Fibroblast of skin of right quadriceps (primary cell): ENCODE measurements at places on chromosomes 5 and 9.

GRCh38 chr5:72015103-72015548 is 92.1 kb upstream of the MAP1B start:
- DNase-seq: peak; percentile 65

- DNase-seq: no peak
These were observed 38.9 kb downstream of the BICD2 start for GRCh38 chr9:92725766-92726165.

DNA sequence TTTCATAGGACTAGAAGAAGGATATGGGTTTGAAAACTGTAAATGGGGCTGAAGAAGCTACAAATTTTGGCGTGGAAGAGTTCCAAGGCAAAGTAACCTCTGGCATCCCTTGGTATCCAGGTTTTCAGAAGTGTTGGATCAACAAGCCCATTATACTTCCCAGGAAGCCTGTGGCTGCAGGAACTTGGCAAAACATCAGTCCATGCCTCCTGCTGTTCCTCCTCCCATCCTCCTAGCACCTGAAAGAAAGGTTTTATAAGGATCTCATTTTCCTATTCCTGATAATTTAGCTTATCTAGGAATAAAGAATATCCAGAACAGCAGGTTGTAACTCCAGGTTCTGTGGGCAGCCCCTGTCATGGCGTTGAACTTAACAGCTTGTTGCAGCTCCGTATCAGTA is 72.5 kb upstream of the LPAR1 start:
- DNase-seq: no peak

GRCh38 chr9:116984111-116984510 is 297.0 kb downstream of the TRIM32 start:
- no peak for DNase-seq

- DNase-seq: peak; percentile 82
These were observed 486.6 kb downstream of the BRINP1 start for GRCh38 chr9:118882684-118883083.

- DNase-seq: no peak
These were observed 17.7 kb upstream of the ANKRD33B start for GRCh38 chr5:10546186-10546585.

- DNase-seq: no peak
These were observed 38.4 kb downstream of the LMX1B start for GRCh38 chr9:126652140-126652582.

- no peak for DNase-seq
These were observed 2.7 kb downstream of the CDO1 start for GRCh38 chr5:115813719-115814118.

GRCh38 chr5:17860660-17861315 is 226.5 kb downstream of the TAF11L14 start:
- DNase-seq: no peak

DNA sequence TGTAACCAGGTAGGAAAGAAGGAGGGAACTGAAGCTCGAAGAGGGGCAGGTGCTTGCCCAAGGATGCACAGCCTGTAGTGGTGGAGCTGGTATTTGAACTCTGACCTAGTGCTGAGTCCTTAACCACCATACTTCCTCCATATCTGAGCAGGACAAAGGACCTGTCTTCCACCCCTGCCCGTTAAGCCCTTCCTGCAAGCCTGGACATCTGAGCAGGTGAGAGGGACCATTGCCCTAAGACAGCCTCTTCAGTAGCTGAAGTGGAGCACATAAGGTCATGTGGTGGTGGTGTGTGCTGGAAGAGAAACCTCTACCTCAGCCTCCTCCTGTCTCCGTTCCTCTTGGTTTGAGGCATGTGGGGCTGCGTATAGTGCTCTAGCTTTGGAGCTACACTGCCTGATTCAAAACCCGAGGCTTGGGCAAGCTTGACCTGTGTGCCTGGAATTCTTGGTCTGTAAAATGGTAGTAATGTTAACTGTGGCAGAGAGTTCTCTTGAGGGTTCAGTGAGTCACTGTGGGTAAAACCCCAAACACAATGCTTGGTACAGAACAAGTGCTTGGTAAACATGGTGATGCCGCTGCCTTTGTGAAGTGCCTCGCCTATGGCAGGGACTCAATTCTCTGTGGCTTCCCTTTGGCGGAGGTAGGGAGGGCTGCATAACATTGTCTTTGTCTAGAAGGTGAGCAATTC is 7.4 kb downstream of the GALNT10 start:
- no peak for DNase-seq

DNA sequence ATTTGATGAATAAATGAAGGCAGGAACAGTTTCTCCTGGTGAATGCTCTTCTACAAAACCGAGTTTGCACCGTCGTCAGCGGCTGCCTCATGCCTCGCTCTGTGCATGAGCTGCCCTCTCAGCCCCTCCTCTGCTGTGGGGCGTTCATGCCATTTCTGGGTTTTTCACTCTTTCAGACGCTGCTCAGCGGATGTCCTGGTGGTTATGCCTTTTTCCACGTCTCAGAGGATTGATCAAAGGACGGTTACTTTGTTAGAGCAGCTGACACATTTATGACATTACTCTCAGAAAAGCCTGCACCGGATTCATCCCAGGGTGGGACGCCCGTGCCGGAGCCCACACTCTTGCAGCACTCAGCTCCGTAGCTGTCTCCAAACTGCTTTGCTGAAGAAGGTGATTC is 195.9 kb upstream of the PPP1R26 start:
- no peak for DNase-seq

DNA sequence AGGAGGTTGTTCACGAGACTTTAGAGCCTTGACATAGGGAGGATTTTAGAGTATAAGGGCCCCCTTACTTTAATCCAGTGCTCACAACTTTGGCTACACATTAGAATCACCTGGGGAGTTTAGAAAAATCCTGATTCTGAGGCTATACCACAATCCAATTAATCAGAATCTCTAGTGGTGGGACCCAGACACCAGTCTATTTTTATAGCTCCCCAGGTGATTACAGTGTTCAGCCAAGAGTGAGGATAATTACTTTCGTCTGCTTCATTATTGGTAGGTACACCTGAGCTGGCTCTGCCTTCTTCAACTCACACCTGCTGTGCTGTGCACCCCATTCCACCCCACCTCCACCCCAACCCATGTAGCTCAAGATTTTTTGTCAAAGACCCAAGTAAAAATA is 141.3 kb upstream of the EPB41L4A start:
- no peak for DNase-seq

DNA sequence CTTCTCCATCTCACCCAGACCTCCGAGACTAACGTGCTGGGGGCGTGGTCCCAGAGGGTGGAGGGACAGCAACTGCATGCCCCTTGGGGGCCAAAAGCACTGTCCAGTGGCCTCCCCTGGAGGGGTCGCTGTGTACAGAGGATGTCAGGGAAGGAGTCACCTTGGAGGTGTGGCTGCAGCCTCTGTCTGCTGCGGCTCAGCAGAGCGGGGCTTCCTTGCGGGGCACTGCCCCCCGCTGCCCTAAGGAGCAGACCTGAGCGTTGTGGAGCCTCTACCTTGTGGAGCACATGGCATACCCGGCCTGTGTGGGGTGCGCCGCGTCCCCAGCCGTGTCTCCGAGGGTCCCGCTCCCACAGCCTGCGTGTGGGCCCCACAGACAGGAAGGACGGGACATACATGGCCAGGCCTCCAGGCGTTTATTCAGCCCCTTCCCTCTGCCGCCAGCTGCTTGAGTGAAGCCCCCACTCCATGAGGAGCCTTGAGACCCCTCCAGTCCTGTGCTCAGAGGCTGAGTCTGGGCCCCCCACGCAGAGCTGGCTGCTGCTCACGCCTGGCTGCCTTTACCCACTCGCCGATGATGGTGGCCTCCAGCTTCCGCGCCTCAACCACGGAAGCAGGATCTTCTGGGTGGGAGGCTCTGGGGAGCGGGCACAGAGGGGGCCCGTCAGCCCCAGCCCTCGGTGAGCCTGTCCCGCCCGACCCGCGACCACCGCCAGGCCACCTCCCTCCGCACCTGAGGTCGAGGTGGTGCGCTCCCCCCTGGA is 4.2 kb downstream of the DPP7 start:
- DNase-seq: no peak

GRCh38 chr9:11038366-11038765 is 425.6 kb upstream of the PTPRD start:
- DNase-seq: no peak

DNA sequence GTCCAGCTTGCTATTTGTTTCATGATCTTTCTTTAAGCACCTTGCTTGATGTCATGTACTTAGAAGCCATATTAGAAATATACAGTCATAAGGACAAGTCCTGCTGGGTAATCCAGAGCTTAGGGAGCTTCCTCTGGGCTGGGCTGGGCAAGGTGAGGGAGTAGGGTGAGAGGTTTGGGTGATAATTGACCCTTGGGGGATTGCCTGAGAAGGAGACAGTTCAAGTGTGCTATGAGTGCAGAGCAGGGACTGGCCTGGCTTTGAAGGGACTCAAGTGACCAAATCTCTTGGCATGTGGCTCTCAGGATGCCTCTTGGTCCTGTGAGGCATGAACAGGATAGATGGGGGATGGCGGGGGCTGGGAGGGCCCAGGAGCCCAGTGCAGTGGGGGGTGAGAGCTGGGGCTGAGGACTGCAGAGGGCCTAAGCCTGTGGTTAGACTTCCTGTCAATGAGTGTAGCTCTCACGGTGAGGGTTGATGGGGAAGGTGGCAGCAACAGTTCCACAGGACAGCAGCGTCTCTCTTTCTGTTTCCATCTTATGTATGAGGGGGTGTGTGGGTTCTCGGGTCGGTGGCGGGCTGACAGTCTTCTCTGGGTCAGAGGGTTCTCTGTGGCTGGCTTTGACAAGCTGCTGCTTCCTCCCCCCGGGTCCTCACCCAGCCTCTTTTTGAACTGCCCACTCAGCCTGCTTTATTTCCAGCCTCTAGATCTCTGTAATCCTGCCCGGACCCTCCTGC is 53.5 kb downstream of the RGS3 start:
- DNase-seq: peak; percentile 37
